ENCODE measurements at places on chromosomes 6 and 20.

DNA sequence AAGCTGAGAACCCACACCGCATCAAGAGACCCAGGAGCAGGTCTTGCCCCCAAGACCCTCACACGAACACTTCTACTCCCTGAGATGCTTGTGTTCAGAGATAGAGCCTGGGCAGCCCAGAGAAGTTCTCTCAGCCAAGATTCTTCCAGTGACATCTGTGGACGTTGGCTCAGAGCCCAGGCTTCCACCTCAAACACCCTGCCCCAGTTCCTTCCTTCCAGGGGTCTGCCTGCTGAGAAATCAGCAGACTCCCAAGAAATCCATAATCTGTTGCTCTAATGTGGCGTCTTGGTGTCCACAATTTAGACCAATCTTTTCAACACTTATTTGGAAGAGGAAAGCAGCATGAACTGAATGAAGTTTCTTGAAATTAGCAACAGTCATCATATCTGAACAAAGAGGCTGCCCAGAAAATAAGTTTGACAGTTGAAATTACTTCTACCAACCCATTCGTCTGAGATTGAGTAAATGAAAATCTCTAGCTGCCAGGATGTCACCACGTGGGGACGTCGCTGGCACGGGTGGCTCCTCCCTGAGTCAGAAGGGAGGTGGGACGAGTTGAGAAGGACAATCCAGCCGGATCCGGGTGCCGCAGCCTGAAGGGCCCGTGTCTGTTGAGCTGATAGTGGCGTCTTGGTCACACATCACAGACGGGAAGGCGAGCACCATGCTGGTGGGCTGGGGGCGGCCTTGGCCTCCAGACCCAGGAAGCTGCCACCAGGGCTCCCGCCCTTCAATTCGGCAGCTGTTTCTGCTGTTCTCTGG, 400.9 kb downstream of the TAF4 start:
- no peak for DNase-seq

DNA sequence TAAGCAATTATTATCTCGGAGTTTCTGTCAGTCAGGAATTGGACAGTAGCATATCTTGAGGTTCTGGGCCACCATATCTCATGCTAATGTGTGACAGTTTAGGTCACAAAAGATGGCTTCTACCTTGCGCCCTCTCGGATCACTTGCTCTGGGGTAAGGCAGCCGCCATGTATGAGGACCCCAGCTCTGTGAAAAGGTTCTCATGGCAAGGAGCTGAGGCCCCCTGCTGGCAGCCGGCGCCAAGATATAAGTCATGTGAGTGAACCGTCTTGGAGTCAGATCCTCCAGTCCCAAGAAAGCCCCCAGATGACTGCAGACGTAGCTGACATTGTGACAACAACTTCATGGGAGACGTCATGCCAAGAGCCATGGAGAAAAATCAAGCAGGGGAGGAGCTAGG, 670.8 kb downstream of the KIF16B start:
- DNase-seq: no peak

GRCh38 chr6:38262026-38262425, 377.7 kb downstream of the BTBD9 start:
- DNase-seq: no peak

GRCh38 chr6:153085239-153085638, 45.8 kb downstream of the RGS17 start:
- no peak for DNase-seq

DNA sequence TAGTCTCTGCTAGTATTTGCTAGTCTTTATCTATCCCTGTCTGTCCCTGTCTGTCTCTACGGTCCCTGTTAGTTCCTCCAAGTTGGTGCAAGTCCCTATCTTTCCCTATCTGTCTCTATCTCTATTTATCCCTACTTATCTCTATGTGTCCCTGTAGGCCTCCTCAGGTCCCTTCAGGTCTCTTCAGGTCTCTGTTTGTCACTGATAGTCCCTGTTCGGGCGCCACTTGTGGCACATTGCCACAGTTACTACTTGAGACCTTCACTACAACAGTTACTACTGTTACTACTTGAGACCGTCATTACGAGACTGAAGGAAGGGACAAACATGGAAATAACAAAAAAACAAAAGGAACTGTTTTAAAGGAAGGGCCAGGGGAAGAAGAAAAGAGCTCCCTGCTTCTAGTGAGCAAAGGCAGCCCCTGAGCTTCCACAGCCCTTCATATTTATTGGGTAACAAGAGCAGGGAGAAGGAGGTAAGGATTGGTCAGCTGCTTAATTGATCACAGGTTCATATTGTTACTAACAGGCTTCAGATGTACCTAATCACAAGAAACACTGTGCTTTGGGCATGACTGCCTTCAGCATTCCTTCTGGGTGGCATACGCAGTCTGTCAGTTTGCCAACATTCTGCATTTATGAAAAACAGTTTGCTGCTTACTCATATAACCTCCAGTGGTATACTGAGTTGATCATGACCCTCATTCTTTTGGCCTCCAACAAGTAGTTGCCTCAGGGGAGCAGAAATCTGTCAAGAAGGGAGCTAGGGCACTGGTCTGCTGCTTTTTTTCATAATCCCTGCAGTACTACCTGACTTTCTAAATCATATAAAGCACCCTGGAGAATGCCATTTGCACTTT, 8.4 kb downstream of the EPB41L2 start:
- no peak for DNase-seq

DNA sequence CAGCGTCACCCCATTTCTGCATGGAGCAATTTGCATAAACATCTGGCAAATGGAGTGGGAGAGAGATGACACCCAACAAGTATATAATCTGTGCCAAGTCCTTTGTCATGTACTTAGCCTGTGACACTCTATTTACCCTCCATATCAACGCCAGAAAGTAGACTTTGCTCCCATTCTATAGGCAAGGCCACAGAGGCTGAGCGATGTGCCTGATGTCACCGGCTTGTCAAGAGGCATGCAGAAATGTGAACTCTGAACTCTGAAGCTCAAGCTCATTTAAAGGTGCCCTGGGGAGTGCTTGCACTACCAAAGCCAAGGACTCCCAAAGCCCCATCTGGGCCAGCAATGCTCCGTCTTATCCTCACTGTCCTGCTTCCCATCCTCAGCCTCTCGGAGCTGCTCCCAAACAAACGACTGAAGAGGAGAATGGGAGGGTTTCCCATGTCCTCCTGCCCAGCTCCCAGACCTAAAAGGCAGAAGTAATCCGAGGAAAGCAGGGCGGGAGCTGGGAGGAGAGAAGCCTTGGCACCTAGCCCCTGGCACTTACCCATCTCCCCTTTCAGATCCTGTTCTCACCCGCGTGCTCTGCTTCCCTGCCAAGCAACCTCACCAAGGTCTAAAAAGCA, 9.2 kb downstream of the CPNE5 start:
- peak; percentile 77 for DNase-seq

DNA sequence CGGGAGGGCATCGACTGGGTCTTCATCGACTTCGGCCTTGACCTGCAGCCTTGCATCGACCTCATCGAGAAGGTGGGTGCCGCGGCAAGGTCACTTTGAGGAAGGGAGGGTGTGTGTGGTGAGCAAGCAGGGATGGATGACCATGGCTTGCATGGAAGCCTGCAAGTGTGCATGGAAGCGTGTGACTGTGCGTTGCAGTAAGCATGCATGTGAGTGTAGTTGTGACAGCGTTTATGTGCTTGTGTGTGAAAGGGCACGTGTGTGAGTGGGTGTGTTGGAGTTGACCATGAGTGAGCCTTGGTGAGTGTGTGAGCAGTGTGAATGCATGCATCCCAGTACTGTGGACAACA, 32.5 kb downstream of the MYH7B start:
- peak; percentile 6 for DNase-seq

Data from NCI-H2171 treated with DMSO at 0.1 percent for 48 hours (cell line).